ENCODE measurements at places on chromosomes 16 and 17. TPM values are rescaled to one million over a fixed set of nuclear protein-coding genes. Genes with fewer than 3 reads are reported as not detected.

Gene ELMO3
- total RNA-seq = 0.99 TPM

Gene CACNG5
- total RNA-seq = not detected

- DNase-seq = no peak
Observed at GRCh38 chr16:52422307-52422706, 124.6 kb downstream of the TOX3 start.

DNA sequence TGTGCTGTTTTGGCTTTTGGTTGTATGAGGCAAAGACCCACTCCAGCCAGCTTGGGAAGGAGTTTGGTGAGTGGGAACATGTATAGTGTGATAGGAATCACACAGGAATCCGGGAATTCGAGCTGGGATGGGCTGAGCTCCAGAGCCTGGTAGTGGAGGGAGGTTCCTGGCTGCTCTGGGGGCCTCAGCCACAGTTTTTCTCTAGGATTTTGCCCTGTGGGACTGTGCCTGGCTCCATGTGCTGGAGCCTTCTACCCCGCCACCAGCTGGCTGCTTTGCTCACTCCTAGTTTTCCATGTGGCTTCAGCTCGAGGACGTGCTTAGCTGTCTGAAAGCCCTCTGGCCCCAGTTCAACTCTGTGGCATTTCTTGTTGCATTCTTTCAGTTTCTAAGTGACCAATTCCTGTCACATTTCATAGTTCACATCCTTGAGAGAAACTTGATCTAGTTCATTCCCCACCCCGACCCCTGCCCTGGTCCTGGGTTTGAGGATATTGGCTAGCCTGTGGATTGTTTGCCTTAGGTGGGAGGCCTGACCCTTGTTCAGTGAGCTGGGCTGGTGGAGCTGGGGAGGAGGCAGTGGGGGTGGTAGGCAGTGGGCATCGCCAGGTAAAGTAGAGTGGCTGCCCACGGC, 5.0 kb downstream of the SEC14L1 start:
- peak; percentile 88 for DNase-seq

- peak; percentile 40 for DNase-seq
Observed at GRCh38 chr17:44878627-44879221, 20.5 kb downstream of the EFTUD2 start.

DNA sequence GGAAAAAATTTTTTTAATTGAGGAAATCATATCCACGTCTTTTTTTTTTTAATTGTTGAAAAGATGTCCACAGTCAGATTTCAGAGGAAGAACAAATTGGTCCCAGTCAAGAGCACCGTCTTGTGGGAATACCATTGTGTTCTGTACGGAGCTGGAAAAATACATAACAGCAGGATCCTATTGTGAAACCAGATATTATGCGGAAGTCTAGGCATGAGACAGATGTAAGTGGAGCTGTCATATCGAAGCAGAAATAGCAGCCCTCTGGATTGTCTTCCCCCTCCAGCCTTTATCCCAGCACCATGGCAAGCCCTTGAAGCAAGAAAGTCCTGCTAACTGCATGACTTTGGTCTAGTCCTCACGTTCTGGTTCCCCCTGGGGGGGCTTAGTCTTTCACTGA, 391.6 kb upstream of the ASIC2 start:
- DNase-seq = no peak

DNA sequence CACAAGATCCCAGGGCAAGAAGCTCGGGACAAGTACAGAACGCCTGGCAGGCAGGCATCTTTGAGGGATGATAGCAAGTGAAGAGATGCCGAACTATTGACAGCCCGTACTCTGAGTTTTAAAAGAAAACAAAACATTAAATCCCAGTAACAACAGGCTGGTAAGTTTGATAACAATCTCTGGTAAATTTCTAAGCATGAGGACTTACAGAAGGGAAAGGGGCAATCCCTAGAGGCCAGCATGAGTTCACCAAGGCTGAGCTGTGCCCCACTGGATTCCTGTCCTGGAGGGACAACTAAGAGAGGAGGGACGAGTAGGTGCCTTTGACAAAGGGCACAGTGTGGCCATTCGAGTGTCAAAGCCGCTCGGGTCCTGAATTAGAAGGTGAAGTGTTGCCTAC, 26.2 kb downstream of the CCDC182 start:
- DNase-seq = no peak

DNA sequence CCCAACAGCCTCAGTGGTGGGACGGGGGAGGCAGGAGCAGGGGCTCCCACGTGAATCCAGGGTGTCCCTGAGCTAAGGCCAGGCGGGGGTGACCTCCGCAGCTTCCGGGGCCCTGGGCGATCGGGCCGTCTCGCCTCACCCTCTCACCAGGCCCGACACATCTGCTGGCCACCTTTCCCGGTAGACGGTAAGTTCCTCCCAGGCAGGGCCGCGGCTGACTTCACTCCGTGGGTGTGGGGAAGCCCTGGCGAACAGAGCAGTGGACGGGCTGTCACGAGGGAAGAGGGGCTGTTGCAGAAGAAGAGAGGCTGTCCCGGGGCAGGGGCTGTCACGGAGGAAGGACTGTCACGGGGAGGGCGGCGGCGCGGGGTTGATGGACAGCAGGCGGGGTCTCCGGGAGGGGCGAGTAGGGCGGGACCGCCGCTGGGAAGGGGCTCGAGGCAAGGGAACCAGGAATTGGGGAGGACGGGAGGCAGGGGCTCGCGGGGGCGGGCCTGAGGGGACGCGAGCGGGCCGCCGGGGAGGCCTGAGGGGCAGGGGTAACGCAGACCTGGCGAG, 498 bp downstream of the PKMYT1 start:
- no peak for DNase-seq

DNA sequence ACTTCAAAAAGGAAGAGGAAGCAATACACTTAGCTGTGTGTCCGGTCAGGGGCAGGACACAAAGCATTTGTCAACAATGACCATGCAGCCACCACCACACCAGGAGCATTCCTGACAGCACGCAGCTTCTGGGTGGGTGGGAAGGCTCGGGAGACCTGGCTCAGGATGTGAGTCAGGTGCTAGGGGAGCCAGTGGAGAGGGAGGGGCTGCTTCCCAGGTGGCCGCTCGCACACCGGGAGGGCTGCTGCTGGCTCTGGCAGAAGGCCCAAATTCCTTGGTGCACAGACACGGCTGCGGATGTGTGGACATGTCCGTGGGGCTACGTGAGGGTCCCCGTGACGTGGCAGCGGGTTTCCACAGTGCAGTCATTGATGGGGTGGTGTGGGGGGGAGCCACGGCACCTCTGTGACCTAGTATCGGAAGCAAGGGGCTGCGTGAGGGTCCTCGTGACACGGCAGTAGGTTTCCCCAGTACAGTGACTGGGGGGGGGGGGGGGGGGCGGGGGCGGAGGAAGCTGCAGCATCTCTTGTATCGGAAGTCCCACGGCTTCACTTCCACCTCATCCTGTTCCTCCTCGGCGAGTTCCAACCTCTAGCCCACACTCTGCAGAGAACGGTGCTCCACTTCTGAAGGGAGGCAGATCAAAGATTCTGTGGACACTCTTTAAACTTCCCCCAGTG, 112.8 kb downstream of the ZNF778 start:
- DNase-seq = no peak

DNA sequence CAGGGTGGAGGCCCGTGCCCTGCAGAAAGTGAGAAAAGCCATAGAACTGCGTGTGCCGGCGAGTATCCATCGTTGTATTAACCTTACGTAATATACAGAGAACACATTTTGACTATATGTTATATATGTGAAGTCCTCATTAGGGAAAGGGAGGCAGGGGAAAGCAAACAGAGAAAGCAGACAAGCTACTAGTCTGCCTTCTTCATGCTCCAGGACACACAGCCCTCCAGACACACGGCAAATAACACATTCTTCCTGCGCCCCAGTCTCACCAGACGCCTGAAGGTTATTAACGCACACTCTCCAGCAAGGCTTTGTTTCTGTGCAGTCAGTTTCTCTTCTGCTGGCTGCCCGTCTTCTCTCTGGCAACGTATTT, 28.8 kb downstream of the PRDM7 start:
- DNase-seq = no peak

GRCh38 chr16:24523569-24523968, 15.8 kb upstream of the RBBP6 start:
- no peak for DNase-seq

Data from myocyte (in vitro differentiated cells).